Activated CD8-positive, alpha-beta memory T cell treated with anti-CD3 and anti-CD28 coated beads for 4 hours (primary cell): ENCODE measurements at places on chromosomes 11 and 22.

DNA sequence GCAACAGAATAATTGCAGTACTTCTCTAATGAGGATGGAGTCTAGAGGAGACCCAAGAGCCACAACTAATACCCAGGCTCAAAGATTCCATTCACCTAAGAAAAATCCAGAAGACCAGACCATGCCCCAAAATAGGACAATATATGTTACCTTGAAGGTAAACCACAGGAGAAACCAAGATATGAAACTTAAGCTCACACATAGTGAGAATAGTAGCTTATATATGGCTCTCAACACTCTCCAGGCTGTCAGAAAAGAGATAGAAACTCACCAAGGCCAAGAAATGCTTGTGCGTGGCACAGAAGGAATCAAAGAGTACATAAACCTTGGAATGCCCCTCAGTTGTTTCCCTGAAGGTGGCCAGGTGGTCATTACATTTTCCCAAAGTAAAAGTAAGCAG is 9.1 kb downstream of the FAM111A start:
- DNase-seq = no peak

DNA sequence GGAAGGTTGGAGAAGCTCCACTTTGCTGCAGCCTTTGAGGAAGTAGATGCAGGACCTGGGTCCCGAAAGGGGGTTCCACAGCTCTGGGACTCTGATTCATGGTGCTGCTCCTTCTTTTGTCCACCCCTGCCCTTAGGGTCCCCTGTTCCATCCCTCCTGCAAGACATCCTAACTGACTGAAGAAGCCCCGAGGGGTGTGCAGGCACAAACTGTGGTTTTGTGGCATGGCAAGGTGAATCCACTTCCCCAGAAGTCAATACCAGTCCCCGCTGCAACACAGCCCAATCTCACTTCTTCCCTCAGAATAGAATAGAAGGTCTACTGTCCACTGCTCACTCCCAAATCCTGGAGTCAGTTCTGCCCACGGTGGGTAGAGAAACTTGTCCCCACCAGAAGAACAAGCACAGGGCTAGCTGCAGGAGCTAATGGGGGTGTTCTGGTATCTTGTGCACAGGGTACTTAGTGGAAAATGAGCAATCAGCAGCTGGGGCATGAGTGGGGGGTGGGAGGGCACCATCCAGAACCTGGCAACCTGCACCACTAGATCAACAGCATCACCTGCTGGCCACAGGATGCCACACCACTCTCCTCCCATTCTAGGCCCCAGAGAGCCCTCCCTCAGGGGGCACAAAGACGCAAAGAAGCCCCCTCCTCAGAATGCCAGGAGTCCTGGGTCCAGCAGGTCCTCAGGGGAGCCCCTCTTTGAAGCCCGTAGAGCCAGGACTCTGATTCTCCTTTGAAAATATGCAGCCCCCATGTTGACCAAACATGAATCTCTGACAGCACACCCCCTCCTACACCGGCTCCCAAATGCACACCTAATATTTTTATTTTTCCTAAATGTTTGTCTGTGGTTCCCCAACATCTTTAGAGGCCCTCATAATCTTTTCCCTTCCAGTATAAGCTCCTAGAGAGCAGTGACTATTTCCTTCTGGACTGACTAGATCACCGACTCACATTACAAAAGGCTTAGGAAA is 14.1 kb downstream of the SPATA19 start:
- no peak for DNase-seq

- no peak for DNase-seq
Measured at GRCh38 chr11:36837831-36838437, 239.9 kb upstream of the RAG2 start.

GRCh38 chr11:64843686-64844329 is 645 bp downstream of the CDC42BPG start:
- DNase-seq = no peak

- DNase-seq = peak; percentile 35
Measured at GRCh38 chr11:72091292-72091691, 10.6 kb downstream of the LRRC51 start.
